ENCODE measurements at places on chromosomes 4 and X. TPM values are rescaled to one million over a fixed set of nuclear protein-coding genes. Genes with fewer than 3 reads are reported as not detected.

The ADAMTS3 gene
- total RNA-seq, result not detected

The PRR32 gene
- not detected for total RNA-seq

The CTAG1A gene
- not detected for total RNA-seq

The P2RY4 gene
- total RNA-seq, result not detected

The CFP gene
- total RNA-seq, result 0.95 TPM

The PAGE4 gene
- total RNA-seq, result not detected

The SPANXN3 gene
- total RNA-seq, result not detected

The DMP1 gene
- not detected for total RNA-seq

The STAP1 gene
- not detected for total RNA-seq

The SHOX gene
- total RNA-seq, result 0.02 TPM

The SLC9B2 gene
- 7.9 TPM for total RNA-seq

The CDKL2 gene
- 0.91 TPM for total RNA-seq

The BMX gene
- not detected for total RNA-seq

The CXCL13 gene
- total RNA-seq, result not detected

The GC gene
- not detected for total RNA-seq

The SSX2B gene
- not detected for total RNA-seq

The MAGEH1 gene
- 7.2 TPM for total RNA-seq

The FAM241A gene
- total RNA-seq, result 0.86 TPM

The CDX4 gene
- not detected for total RNA-seq

The POU4F2 gene
- total RNA-seq, result not detected

The HPSE gene
- 1.2 TPM for total RNA-seq

The SMIM31 gene
- total RNA-seq, result not detected

The F8A2 gene
- total RNA-seq, result not detected

The CSAG1 gene
- total RNA-seq, result 0.53 TPM

The SYNPO2 gene
- total RNA-seq, result 1.3 TPM

The CXorf65 gene
- total RNA-seq, result not detected

The TEX13C gene
- total RNA-seq, result not detected

The NXF2 gene
- total RNA-seq, result not detected

The IGSF1 gene
- total RNA-seq, result 0.37 TPM

The MND1 gene
- total RNA-seq, result 18.7 TPM

The TRPC3 gene
- total RNA-seq, result 0.11 TPM

The ARX gene
- total RNA-seq, result 0.58 TPM

The SPP1 gene
- 167 TPM for total RNA-seq

The HSFX4 gene
- not detected for total RNA-seq

The NPY5R gene
- total RNA-seq, result not detected

The TCEAL2 gene
- not detected for total RNA-seq

The BTK gene
- not detected for total RNA-seq

The ADAM29 gene
- total RNA-seq, result not detected

The TENM3 gene
- 1.4 TPM for total RNA-seq

The GPR50 gene
- total RNA-seq, result 0.34 TPM

The TMEM255A gene
- 0.33 TPM for total RNA-seq

The FAM9B gene
- 0.06 TPM for total RNA-seq

The GPR82 gene
- total RNA-seq, result not detected

The CT47B1 gene
- not detected for total RNA-seq

The SH3D19 gene
- 17.8 TPM for total RNA-seq

The GPRASP2 gene
- total RNA-seq, result 4.8 TPM

The EVC gene
- 12.7 TPM for total RNA-seq

All from A549 treated with dexamethasone at 1 μM for 4 hours (cell line).